Muscle of leg (tissue), 16 donors: ENCODE measurements at places on chromosomes 16 and 17. TPM values are rescaled to one million over a fixed set of nuclear protein-coding genes. Genes with fewer than 3 reads are reported as not detected.

DNA sequence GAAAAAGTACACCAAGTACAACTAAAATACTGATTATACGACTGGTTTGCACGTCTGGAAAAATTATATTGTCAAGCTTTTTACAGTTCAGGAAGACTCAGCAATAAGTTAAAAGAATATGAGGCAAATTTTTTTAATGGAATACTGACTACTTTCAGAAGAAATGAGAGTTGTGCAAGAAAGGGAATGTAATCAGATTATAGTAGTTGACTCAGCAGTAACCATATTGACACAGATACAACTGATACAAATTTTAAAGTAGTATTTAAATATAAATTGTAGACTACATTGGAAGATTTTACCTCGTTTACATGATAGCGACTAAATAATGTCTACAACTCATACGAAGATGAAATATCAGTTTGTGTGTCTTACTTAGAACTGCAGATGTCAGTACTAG is 16.7 kb downstream of the ASGR2 start:
- DNase-seq = no peak

- no peak for DNase-seq
Observed at GRCh38 chr17:16989230-16989952, 17.5 kb upstream of the TNFRSF13B start.

DNA sequence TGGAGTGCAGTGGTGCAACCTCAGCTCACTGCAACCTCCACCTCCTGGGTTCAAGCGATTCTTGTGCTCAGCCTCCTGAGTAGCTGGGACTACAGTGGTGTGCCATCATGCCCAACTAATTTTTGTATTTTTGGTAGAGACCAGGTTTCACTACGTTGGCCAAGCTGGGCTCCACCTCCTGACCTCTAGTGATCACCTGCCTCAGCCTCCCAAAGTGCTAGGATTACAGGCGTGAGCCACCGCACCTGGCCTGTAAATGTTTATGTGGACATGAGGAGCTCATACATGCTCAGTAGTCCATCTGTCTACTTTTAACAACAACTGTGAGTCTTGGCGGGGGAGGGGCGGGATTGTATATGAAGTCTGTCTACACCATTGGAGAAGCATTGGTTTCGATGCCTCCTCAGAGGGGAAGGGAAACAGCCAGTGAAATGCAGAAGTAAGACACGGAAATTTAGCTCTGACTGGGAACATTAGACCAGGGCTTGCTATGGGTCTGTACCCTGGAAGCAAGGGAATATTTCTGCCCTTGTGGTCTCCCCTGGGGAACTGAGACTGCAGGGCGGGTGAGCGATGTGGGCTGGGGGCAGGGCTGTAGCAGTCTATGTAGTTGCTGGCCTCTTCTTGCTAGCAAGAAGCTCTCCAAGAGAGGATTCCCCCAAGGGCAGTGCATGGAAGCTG is 9.3 kb downstream of the NUBP1 start:
- DNase-seq = peak; percentile 84

DNA sequence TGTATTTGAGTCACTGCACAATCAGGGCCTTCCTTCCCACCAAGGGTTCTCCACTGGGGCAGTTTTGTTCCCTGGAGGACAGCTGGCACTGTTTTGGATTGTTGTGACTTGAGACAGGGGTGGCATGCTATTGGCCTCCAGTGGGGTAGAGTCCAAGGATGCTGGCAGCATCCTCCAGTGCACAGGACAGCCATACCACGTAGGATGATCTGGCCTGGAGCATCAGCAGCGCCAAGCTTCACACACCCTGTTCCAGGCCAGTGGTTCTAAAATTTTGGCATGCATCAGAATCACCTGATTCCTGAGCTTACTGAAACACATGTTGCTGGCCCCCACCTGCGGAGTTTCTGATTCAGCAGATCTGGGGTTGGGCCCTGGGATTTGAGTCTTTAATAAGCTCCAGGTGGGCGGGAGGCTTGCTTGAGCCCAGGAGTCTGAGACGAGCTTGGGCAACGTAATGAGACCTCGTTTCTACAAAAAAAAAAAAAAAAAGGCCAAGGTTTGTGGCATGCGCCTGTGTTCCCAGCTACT is 83.2 kb downstream of the MGAT5B start:
- peak; percentile 29 for DNase-seq

- peak; percentile 71 for DNase-seq
Observed at GRCh38 chr17:21129023-21129681, 2.4 kb downstream of the DHRS7B start.

GRCh38 chr17:18102640-18103039 is 5.9 kb upstream of the MYO15A start:
- DNase-seq = no peak

DNA sequence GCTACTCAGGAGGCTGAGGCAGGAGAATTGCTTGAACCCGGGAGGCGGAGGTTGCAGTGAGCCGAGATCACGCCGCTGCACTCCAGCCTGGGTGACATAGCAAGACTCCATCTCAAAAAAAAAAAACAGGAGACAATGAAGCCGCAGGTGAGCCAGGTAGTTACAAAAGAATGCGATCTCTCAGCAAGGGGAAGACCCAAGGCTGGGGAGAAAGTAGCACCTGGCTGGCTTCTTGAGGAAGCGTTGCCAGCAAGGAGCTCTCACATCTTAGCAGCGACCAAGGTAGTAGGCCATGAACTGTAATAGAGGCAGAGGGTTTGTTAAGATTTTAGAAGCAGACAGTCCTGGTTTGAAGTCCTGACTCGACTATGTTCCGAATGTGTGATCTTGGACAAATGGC is 175.0 kb downstream of the AIPL1 start:
- no peak for DNase-seq

DNA sequence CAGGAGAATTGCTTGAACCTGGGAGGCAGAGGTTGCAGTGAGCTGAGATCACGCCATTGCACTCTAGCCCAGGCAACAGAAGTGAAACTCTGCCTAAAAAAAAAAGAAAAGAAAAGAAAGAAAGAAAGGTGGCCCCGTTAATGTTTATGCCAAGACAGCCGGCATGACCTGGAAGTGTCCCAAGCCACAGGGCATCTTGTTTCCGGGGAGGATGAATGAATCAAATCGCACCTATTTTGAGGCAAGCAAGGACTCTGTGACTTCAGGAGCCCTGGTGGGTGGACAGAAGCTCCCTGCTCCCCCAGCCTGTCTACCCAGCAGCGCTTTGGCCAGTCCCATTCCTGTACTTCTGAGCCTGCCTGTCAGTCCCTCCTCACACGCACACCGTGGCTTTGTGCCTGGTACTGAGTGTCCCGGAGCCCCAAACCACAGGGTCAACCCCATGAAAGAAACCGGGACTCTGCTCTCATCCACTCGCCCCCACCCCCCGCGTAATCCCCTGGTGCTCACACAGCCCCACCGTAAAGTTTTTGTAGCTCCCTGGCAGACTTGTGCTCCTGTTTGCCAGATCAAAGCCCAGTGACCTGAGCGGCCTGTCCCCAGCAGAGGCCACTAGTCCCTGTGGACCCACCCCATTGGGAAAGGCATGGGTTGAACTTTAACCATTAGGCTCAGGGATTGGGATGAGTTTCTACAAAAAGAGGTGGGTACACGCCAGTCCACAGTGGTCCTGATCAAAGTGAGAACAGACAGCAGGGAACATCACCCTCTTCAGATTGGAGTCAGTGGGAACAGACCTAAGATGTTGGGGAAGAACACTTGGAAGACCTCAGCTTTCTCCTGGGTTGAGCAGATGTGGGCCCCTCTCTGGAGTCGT is 19.3 kb downstream of the CD2BP2 start:
- DNase-seq = no peak

DNA sequence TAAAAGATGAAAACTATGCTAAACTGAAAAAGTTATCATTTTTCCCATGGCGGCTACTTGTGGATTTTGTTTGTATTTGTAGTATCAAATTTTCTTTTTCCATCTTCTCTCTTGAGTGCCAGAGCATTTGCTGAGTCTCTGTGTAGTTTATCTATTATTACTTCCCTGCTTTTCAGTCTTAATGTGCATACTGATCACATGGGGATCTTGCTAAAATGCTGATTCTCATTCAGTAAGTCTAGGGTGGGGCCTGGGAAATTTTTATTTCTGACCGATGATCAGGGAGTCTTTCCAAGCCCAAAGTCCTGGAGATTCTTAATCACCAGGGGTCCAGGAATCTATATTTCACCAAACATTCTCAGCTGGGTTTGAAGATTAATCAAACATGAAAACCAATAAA is 189.0 kb upstream of the GOT2 start:
- no peak for DNase-seq

- no peak for DNase-seq
Observed at GRCh38 chr17:7780736-7781135, 53.3 kb upstream of the KDM6B start.

- peak; percentile 82 for DNase-seq
Observed at GRCh38 chr17:63960006-63960405, 12.7 kb downstream of the SCN4A start.

- no peak for DNase-seq
Observed at GRCh38 chr16:5622234-5622884, 524.8 kb upstream of the EEF2KMT start.

- DNase-seq = no peak
Observed at GRCh38 chr16:86869288-86870022, 291.1 kb downstream of the FOXL1 start.

DNA sequence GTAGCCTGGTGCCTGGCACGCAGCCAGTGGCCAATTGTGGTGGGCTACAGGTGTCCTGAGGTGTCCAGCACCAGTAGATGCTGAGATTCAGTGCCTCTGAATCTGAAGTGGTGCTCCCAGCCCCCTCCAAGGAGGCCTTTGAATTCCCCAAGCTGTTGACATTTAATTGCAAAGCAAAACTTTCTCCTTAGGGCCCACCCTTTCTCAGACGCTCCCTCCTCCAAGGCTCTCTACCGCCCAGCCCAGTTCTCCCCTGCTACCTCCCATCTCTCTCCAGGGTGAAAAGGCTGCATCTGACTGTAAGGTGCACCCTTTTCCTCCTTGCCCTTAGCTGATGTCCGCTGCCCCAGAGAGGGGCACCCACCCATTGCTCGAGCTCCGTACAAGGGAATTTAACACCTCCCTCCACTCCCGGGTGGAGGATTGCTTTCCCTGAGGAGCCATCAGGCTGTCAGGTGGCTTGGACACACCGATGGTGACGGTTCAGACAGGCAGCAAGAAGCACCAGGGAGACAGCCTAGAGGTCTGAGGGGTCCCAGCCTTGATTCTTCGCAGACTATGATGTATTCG is 1.7 kb downstream of the BEAN1 start:
- no peak for DNase-seq

- DNase-seq = no peak
Observed at GRCh38 chr17:29663155-29663554, 40.4 kb upstream of the CORO6 start.

DNA sequence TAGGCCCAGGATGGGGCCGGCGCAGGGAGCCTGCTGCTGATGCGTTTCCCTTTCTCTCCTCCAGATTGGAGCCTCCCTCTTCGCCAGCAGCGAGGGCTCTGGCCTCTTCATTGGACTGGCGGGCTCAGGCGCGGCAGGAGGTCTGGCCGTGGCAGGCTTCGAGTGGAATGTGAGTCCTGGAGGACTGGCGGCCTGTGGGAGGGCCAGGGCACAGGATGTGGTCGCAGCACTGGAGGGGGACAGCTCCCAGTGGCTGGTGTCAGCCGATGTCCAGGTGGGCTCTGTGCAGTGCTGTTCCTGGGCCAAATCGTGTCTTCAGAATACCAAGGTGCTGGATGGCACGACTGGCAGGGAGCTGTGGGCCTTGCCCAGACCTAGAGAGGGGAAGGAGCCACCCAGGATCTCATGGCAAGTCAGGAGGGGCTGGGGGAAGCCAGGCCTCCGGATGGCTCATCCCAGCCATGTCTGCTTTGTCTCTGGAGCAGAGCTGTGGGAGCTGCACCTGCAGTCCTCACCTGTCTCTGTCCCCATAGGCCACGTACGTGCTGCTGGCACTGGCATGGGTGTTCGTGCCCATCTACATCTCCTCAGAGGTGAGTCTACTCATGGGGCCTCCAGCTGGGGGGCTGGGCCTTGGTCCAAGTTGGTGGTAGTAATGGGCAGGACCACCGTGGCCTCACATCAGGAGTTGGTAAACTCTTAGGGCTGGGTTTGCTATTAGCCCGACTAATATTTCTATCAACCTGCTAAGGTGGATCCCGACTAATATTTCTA is 7.3 kb downstream of the SLC5A10 start:
- no peak for DNase-seq

GRCh38 chr17:46023783-46024388 is 24.8 kb downstream of the STH start:
- no peak for DNase-seq

DNA sequence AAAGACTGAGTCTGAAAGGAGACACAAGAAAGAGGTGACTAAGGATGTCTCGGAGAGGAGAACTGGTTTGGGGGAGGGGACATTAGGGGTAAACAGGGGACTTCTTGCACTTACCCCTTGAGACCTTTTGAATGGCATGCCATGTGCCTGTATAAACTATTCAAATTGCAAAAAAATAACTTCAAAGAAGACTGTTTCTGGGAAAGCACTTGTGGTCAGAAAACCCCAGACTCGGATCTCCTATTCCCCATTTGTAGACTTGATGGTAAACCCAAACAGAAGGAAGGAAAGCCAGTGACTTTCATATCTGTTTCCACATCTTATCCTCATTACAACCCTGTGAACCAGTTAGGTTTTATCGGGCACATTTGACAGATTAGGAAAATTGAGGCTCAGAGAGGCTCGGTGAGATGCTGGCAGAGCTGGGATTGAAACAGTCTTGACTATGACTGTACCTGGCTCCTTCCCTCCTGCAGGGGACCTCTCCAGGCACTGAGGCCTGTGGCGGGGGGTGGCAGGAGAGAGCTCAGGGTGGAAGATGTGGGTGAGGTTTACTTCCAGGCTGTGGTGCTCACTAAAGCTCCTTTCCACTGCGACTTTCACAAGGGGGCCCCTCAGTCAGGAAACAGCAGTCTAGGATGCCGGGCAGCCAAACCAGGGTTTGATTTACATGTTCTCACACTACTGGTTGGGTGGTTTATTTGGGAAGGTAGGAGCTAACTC is 30.5 kb upstream of the PLCG2 start:
- DNase-seq = no peak

GRCh38 chr16:23125277-23125676 is 24.0 kb downstream of the USP31 start:
- DNase-seq = no peak

GRCh38 chr17:32771396-32771795 is 105.5 kb downstream of the MYO1D start:
- DNase-seq = no peak

TPSB2 gene
- 0.89 TPM for total RNA-seq

CCDC144A gene
- total RNA-seq = 6.5 TPM

VMO1 gene
- total RNA-seq = 8.2 TPM

ANKFN1 gene
- 0.13 TPM for total RNA-seq
